ENCODE measurements at places on chromosomes 2 and 18.

DNA sequence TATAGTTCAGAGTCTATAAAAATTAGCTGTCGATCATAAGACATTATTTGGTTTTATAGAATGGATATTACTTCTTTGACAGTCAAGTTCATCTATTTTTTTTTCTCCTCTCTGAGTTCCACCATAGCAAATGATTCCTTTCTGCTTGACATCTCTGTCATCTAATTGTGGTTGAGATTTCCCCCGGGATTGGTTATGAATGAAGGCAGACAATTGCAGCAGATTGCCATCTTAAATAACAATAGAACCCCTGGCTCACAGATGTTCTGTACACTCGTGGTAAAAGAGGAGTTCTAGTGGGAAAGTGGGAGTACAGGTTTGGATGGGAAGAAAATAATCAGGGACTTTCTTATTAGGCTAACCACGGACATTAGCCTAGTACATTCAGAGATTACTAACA lies 292.1 kb upstream of the NRXN1 start:
- no peak for DNase-seq

- DNase-seq, result no peak
These were observed 404.8 kb downstream of the MEIS1 start for GRCh38 chr2:66839551-66840320.

DNA sequence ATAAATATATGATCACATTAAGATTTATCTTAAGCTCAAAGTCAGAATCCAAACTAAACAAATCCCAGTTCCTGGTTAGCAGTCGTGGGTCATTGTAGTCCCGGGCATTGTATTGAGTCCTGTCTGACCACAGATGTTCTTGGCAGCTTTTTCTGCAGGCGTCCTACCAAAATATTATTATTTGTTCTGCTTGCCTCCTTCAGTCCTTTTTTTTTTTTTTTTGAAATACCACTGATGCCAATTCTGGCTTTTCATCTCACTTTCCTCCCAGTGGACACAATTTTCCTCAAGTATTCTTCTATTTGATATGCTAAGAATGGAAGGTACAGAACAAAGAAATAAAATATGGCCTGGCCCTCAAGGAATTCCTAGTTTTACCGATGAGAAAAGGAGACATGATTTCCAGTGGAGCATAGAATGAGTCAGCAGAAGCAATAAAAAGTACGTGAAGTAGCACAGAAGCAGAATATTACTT lies 151.6 kb downstream of the CSRNP3 start:
- DNase-seq, result no peak

- no peak for DNase-seq
These were observed 1.3 kb downstream of the CYP27C1 start for GRCh38 chr2:127218812-127219170.

GRCh38 chr18:40707797-40708196 lies 1247.2 kb upstream of the PIK3C3 start:
- no peak for DNase-seq
